ENCODE measurements at places on chromosomes 16 and 17.

GRCh38 chr17:79632432-79632735 lies 21.5 kb upstream of the RBFOX3 start:
- no peak for DNase-seq

DNA sequence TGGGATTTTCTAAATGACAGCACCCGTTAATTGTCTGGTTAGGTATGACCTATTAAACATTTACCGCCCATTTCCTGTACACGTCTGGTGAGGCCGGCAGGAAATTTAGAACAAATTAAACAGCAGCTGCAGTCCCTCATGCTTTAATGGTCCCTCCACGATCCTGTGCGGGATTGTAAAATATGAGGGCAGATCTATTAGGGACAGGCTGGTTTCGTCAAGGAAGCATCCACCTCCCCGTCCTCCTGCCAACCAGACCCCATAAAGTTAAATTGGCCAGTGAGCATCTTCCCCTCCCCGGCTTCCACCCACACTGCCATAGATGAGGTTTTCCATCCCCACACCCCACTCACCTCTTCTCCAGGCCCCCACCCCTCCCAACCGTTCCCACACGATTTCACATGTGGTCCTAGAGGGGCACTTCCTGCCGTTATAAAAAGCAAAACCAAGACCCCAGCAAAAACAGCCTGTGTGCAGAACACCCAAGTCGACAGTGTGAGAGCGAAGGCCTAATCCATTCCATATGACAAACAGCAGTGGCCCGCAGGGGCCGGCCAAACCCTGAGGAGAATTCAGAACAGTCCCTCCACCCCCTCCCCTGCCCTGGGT lies 331.9 kb downstream of the FOXL1 start:
- DNase-seq, result no peak

DNA sequence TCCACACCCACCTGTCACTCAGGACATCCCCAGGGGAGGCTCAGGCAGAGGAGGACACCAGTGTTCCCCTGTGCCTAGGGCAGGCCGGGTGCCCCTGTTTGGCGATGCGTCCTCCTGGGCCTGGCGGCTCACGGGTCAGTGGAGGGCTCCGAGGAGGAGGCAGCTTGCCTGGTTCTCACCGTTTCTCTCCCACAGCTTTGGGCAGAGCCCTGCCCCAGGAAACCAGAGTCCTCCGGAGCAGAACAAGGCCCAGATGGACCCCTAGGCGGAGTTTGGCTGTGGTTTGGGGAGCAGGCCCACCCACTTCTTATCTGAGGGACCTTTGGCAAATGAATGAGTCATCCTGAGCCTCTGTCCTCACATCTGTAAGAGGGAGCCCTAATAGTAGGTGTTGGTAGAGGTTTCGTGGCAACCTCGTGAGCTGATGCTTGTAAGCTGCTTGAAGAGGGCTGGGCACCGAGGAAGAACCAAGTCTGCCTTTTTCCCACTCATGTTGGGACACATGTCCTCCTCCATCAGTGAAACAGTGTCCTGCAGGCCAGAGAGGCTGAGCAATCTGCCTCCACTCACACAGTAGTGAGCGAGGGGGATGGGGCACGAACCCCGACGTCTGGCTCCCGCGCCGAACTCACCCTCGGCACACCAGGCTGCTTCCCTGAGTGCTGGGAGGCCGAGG lies 247.0 kb upstream of the CIBAR2 start:
- no peak for DNase-seq

DNA sequence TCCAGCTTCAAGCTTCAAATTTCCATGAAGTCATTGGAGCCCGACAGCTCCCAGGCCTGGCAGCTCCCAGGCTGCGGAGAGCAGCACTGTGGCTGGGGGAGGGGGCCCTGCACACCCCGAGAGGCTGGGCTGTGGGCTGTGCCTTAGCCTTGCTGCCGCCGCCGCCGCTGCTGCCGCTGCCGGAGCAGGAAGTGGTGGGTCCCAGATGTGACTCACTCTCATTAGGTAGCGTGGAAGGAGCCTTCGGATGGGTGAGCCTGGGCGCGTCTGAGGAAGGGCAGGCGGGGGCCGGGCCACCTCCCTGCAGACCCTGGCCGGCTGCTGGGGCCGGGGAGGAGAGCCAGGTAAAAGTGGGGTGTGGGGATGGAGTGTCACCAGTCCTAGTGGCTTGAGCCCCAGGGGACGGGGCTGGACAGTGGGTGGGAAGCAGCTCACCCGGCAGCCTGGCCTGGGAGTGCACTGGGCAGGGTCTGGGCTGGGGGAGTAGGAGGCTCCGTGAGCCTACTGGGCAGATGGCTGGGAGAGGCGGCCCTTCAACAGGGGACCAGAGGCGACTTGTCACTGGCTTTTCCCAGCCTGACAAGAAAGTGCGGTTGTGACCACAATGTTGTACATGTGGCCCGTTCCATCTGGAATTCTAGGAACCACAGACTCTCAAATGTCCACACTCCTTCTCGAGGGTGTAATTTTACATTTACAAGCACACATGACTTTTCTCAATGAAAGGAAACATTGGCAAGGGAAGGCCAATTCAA lies at the start of gene ADCY7:
ADCY7 (plus strand) TSS at position 215 of the 755 bp plus-strand sequence. CDS start 21,629 bp downstream, outside the sequence.
- no peak for DNase-seq

- no peak for DNase-seq
Observed at GRCh38 chr17:49000943-49001342, 3.8 kb downstream of the IGF2BP1 start.

- no peak for DNase-seq
Observed at GRCh38 chr17:67891481-67892119, 66.3 kb downstream of the BPTF start.

DNA sequence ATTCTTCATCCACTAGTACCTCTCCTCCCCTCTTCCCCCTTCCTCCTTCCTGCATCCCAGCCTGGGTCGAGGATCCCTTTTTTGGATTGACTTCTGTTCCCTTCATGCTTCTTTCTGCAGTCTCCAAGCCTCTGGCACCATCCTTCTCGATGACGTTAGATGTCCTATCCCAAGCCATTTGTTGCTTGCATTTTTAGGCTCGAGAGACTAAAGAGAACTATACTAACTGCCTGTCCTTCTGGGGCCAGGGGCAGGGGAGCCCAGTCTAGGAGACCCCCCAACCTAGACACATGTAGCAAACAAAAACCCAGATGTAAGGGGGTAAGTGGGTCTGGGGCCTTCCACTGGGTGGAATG lies 23.9 kb downstream of the UNK start:
- DNase-seq, result no peak

DNA sequence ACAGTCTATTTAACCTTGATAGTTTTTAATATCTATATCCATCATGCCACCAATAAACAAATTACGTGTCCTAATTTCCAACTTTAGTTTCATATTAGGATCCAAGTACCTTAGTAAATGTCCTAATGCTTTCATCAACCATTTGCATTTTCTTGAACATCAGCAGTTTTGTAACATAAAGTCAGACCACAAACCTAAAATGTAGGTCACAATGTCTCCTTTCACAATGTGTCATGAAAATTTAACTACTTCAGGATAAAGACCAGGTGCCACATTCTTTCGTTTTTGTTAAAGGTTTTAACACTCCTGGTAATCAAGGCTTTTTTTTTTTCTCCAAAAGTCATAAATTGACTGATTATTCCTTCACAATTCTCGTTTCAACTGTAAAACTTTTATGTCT lies 310.7 kb upstream of the PMFBP1 start:
- DNase-seq, result no peak

DNA sequence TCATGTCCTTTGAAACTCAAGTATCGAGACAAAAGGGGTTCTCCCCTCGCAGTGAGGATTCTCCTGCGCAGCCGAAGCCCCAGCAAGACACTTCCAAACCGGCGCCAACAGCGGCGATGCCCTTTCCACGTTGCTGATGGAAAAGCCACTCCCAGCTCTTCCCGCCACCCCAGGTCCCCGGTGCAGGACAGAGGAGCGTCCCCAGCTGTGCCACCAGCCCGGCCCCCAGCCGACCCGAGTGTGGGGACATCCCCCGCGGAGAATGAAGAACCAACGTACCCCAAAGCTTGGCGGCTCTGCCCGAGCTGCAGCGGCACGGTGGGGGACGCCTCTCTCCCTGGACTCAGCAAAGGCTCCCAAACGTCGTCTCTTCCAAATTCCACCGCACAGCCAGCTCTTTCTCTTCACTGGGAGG lies 573 bp downstream of the CHST6 start:
- DNase-seq, result no peak

- DNase-seq, result no peak
Observed at GRCh38 chr17:48596000-48596734, 2.6 kb upstream of the HOXB5 start.

DNA sequence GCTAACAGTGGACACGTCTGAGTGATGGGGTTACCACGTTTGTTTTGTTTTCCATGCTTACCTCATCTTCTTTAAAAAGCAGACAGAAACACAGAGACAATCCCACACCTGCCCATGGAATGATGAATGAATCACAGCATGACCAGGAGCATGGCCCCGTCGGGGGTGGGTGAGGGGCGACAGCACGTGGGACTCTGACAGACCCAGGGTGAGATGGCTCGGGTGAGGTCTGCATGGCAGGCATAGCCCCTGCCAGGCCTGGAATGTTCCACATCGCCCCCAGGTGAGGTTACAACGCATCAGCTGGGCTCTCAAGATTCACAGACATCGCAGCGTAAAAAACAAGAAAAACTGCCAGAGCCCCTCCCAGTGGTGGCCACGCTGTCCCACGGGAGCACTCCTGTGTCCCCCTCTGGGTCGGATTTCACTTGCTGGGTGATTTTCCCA lies 18.1 kb downstream of the SLC7A5 start:
- no peak for DNase-seq

DNA sequence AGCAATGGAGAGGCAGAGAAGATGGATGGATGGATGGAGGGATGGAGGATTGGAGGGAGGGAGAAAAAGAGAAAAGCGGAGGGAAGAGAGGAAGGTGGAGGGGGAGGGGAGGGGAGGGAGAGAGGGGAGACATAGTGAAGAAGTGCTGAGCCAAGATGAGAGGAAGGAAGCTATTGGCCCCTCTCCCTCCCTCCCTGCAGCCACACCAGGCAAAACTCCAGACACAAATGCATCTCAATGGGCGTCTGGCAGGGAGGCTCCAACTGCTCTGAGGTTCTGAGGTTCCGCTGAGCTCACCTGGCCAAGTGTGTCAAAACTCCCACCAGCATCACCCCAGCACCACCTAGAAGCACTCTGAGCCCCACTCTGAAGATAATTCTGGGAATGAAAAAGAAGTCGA lies 26.9 kb upstream of the PHB1 start:
- no peak for DNase-seq

GRCh38 chr16:78216166-78216745 lies 116.8 kb downstream of the WWOX start:
- DNase-seq, result no peak

GRCh38 chr16:68417711-68418301 lies 30.5 kb downstream of the SMPD3 start:
- no peak for DNase-seq

DNA sequence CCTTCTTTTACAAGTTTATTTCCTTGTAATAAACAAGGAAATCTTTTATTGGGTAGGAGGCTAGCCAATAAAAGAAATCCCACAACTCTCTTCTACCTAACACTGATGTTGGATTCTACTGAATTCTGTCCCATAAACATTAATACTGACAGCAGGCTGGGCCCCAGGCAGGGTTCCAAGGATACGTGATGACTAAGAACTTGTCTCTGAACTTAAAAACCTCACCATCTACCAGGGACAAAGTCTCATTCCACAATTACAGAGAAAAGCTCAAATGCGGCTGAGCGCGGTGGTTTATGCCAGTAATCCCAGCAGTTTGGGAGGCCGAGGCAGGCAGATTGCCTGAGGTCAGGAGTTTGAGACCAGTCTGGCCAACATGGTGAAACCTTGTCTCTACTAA lies 64.9 kb downstream of the ARHGAP17 start:
- DNase-seq, result no peak

DNA sequence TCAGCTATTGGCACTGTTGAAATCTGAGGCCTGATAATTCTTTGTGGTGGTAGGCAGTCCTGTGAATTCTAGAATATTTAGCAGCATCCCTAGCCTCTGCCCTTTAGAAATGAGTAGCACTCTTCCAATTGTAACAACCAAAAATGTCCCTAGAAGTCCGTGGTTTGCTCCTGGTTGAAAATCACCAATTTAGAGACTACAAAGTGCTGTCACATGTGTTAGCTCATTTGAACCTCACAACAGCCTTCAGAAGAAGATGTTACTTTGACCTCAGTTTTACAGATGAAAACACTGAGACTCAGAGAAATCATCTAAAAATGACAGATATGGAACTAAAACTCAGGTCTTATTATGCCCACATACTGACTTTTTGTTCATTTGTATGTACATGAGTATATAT lies 103.2 kb downstream of the TANC2 start:
- DNase-seq, result no peak

GRCh38 chr16:82628088-82628423 lies 1.3 kb downstream of the CDH13 start:
- no peak for DNase-seq

- no peak for DNase-seq
Observed at GRCh38 chr17:8314797-8315763, 5.0 kb downstream of the ARHGEF15 start.

DNA sequence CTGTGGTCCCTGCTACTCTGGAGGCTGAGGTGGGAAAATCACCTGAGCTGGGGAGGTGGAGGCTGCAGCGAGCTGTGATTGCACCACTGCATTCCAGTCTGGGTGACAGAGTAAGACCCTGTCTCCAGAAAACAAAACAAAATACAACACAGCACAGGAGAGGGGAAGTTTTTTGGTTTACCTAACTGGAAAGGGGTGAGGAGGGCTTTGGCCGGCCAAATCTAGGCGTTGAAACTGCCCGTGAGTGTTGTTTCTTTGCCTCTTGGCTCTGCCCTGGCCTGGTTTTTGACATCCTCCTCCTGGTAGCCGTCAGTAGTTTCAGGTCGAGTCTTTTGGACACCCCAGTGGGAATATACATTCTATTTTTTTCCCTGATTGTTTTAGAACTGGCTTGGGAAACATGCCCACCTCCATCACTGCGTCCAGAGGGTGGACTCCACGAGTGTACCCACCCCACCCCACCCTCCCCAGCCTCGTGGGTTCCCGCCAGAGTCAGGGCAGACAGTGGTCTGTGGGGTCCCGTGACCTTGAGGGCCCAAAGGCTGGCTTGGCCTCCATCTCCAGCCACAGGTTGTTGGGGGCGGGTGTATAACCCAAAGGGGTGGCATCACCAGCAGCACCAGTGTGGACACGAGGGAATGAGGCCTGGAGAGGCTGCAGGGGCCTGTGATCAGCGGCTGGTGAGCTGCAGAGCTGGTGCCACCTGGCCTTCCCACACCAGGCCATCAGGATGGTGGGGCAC lies 42.7 kb downstream of the NT5M start:
- DNase-seq, result no peak

DNA sequence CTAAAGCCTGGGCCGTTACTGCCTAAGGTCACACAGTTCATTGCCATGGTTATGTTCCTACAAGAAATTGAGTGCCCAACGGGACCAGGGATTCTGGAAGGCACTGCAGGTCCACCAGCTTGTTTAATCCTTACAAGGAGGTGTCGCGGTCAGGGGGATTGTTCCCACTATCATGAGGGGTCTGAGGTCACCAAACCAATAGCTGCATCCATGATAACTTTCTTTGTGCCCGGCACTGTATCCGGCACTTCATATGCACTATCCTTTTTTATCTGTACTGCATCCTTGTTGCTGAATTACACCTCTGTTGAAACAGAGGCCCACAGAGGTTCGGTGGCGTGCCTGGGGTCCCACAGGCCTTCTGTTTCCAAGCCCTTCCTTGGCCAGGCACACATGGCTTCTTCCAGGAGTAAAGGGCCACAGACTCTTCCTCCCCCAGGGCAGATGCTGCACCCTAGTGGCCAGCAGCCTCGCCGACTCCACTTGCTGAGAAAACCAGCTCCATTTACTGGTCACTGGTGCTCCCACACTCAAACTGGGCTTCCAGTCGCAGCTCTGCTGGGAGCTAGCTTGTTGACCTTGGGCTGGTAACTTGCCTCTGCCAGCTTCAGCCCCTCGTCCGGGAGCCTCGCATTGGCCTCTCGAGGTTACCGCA lies 82.0 kb upstream of the PLCG2 start:
- DNase-seq, result no peak

GRCh38 chr17:1367351-1367745 lies 32.7 kb downstream of the YWHAE start:
- no peak for DNase-seq
